ENCODE measurements at places on chromosomes 2 and 18. TPM values are rescaled to one million over a fixed set of nuclear protein-coding genes. Genes with fewer than 3 reads are reported as not detected.

Gene REG3G
- total RNA-seq, result not detected

Gene TMEM17
- not detected for total RNA-seq

Gene EHD3
- 1.9 TPM for total RNA-seq

Gene IDH1
- total RNA-seq, result 19.4 TPM

Gene KCNS3
- not detected for total RNA-seq

Gene ASB18
- total RNA-seq, result not detected

Gene MBP
- total RNA-seq, result 52.2 TPM

Gene MRPL33
- total RNA-seq, result 70.5 TPM

Gene HAAO
- 1.4 TPM for total RNA-seq

Gene RHBDD1
- 35.5 TPM for total RNA-seq

Gene ALPI
- not detected for total RNA-seq

Gene ZRANB3
- 37.9 TPM for total RNA-seq

Gene SERPINB3
- total RNA-seq, result not detected

Gene CABYR
- total RNA-seq, result 2.6 TPM

Gene CDH19
- total RNA-seq, result not detected

Gene MYOM1
- 1.9 TPM for total RNA-seq

Gene ATIC
- 193 TPM for total RNA-seq

Gene VIT
- not detected for total RNA-seq

Gene TMEM178A
- total RNA-seq, result 0.30 TPM

Gene ECEL1
- not detected for total RNA-seq

Gene CTIF
- 2.4 TPM for total RNA-seq

Gene RFTN2
- not detected for total RNA-seq

Gene LYG2
- not detected for total RNA-seq

Gene AOX1
- 0.05 TPM for total RNA-seq

Gene GALNT14
- 0.59 TPM for total RNA-seq

Gene CD8A
- total RNA-seq, result 1.7 TPM

Gene OLA1
- total RNA-seq, result 139 TPM

Gene CRYBA2
- not detected for total RNA-seq

Gene NGEF
- 0.23 TPM for total RNA-seq

Gene PID1
- not detected for total RNA-seq

Gene LINC00305
- total RNA-seq, result not detected

Gene LRRTM4
- not detected for total RNA-seq

Gene IL36G
- not detected for total RNA-seq

Gene VSNL1
- not detected for total RNA-seq

Gene GDF7
- 0.07 TPM for total RNA-seq

Gene LAMA3
- total RNA-seq, result 0.16 TPM

Gene DIPK1C
- not detected for total RNA-seq

Gene MBD5
- 37.7 TPM for total RNA-seq

Gene DNAH7
- not detected for total RNA-seq

Gene GPC1
- total RNA-seq, result 1.6 TPM

Gene STAM2
- total RNA-seq, result 12.2 TPM

Gene SLC4A3
- not detected for total RNA-seq

Gene HOXD11
- not detected for total RNA-seq

Gene CAPN13
- not detected for total RNA-seq

Gene CLHC1
- total RNA-seq, result 2.7 TPM

Gene INPP5D
- total RNA-seq, result 71.1 TPM

Gene RFX8
- total RNA-seq, result 1.9 TPM

Gene ZNF396
- 0.18 TPM for total RNA-seq

Gene SGO2
- 50.2 TPM for total RNA-seq
